ENCODE measurements at places on chromosomes 3 and 15.

GRCh38 chr15:68667800-68668625, 89.2 kb downstream of the CORO2B start:
- DNase-seq = no peak

- no peak for DNase-seq
These were observed 144.6 kb downstream of the MCTP2 start for GRCh38 chr15:94375997-94376396.

DNA sequence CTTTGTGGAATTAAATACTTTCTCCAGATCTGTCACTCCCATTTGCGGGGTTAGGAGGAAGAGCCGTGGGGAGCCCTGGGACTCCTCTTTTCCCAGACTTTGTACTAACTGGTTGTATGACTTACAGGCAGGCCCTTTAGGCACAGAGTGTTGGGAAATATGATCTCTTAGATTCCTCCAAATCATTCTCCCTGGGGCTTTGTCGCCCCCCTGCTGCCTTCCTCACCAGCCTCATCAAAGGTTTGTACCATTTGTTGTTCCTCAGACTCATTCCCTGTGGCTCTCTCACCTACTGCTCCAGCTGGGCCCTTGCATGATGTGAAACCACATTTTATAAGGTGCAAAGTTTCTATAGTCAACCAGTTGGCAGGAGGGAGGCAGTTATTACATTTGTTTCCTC, 56.4 kb downstream of the CRYGS start:
- no peak for DNase-seq

GRCh38 chr3:193378706-193379105, at the start of gene ATP13A5:
Gene ATP13A5, minus strand, starts transcription at chr3:193378753. Its CDS starts 28 bp downstream, at chr3:193378725.
- no peak for DNase-seq

GRCh38 chr3:119664370-119664769, 4.0 kb upstream of the POPDC2 start:
- peak; percentile 14 for DNase-seq

DNA sequence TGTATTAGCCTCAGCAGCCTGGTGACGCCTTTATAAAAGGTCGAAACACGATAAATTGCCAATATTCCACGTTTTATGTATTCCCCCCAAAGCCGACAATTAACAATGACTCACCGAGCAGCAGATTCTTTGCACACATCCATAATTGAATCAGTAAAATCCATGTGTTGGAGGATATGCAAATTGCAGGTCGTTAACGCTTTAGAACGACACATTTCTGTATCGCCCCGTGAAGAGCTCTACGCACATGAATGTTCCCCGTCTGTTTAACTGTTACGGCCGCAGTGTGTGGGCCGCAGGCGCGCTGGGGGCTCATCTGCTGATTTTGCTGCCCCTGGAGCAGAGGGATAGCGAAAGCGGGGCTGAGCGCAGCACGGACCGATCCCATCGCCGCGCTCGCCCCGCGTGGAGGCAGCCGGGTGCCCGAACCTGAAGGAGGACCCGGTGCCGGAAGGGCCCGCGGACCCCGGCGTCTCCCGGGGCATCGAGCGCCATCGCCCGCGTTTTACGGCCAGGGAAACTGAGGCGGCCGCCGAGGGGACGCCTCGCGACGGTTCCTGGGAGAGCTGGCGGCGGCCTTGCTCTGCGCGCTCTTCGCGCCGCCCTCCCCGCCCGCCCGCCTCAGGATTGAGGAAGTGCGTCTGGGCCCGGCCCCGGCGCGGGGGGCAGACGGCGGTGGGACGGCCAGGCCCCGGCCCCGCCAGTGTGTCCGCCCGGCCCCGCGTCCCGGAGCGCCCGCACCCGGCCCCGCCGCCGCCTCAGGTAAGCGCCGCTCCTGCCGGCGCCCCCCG, at the start of gene LRRK1:
Gene LRRK1 (plus strand): TSS at position 668 of the 791 bp plus-strand sequence. CDS start 5,276 bp downstream, outside the sequence.
- peak; percentile 50 for DNase-seq

DNA sequence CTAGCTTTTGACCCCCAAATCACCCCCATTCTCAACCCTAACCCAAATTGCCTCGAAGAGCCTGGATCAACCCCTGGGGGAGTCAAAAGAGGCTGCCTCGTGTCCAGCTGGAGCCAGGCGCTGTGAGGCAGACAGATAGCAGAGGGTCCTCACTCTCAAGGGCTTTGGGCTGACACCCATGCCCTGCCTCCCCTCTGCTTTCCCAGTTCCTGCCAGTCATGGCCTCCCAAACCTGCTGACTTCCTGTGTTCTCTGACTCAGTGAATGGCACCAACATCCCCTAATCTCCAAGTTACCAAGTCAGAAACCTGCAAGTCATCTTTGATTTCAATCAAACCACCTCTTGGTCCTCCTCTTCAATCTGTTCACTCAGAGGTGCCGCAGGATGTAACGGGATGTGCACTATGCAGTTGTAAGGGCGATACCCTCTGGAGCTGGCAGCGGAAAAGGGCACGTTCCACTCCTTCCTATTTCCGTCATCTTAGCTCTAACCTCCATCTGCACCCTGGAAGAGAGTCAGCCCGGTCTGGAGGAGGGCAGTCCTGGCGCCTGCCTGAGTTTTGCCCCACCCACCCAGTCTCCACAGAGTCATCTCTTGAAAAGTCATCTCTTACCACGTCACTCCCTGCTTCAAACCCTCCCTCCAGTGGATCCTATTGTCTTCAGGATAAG, 52.4 kb upstream of the FAM174B start:
- DNase-seq = no peak

DNA sequence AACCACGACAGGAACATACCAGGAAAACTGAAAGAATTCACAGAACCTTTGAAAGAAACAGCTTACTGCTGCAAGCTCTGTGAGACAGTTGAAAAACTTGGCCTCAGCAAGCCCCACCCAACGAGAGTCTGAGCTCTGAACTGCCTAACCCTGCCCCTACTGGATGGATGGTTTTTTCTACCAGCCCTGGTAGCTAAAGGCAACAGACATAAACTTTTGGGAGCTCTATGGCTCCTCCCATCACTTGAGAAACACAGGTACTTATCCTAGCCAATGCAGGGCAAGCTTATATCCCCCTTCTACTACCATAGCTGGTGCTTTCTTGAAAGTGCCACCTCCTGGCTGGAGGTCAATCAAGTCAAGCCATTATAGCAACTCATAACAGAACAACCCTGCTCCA, 471.8 kb downstream of the GRM7 start:
- DNase-seq = no peak

DNA sequence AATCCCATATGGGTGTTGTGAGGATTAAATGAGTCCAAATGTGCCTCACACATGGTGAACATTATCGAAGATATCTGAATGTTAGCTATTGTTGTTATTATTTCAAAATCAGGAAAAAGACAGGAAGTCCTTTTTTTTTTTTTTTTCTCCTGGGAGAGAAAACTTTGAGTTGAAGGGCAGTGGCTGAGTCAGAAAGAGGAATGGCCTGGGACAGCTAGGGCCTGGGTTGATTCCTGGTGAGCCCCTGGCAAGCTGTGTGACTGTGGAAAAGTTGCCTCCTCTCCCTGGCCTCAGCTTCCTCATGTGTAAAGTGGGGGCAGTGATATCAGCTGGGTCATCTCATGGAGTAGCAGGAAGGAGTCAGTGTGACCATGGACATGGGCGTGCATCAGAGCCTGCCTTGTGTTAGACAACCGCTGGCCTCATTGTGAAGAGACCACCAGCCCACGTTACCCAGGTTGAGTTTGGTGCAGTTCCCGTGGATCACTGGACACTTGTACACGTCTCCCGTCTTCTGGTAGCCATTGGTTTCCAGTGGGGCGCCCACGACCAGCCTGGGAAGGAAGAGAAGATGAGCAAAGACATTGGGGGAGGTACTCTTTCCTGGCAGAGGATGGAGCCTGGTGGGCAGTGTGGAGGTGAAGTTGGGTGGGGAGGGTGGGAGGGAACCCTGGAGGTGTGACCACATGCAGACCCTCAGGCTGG, 63.1 kb downstream of the ITGA11 start:
- peak; percentile 51 for DNase-seq

- DNase-seq = no peak
These were observed 93.9 kb upstream of the VGLL3 start for GRCh38 chr3:87084868-87085267.

GRCh38 chr3:69882560-69882959, 117.0 kb upstream of the SAMMSON start:
- DNase-seq = no peak

DNA sequence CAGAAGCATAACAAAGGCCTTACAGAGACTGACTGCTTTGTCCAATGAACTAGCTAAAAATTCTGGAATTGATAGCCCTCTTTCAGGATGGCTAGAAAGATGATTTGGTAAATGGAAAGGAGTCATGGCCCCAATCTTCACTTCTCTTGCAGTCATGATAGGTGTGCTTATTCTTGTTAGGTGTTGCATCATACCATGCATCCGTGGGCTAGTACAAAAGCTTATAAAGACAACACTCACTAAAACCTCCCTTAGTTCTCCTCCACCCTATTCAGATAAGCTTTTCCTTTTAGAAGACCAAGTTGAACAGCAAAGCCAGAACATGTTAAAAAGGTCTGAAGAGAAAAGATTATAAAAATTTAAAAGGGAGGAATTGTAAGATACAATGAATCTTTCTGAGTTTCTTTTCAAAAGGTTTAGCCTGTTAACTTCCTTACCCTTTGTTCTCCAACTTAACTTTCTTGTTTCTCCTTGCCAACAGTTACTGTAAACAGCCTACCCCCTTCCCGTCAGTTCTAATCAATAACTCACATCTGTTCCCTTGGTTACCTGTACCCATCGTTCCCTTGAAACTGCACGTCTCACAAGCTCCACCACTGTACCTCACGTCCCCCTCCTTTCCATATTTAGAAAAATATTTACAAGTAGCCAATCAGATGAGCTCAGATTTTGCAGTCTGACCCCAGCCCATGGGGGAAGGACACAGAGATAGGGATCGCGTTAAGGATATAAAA, 105.8 kb downstream of the ZBBX start:
- no peak for DNase-seq
